Effector memory CD8-positive, alpha-beta T cell (primary cell): ENCODE measurements at places on chromosomes 4 and X.
A peak's percentile ranks its signal among the peaks of the same experiment; 100 is the strongest.

DNA sequence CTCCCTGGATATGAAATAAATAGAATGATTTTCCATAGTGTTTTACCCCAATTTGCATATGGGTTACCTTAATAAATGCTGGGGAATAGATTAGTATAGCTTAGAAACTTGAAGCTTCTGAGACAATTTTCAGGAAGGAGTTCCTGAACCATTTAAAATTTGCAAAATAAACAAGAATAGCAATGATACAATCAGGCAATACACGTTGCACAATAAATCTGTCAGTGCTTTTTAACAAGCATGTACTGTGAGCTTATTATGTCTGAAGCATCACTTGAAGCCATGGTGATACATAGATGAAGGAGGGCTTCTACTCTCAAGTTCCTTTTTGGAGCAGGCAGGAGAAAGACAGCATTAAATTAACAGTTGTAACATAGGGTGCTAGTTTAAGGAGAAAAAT lies 84.2 kb upstream of the WDFY3 start:
- no peak overlapping the region for H3K4me3 ChIP-seq
- DNase-seq, result no peak
- H3K36me3 ChIP-seq, result no peaks in the 10 kb centered on the region
- no peak overlapping the region for H3K27ac ChIP-seq
- H3K4me1 ChIP-seq, result no peaks in the 10 kb centered on the region

- peak overlapping the region; percentile 50 for H3K4me3 ChIP-seq
- H3K27ac ChIP-seq, result peak overlapping the region; percentile 26
- no peak for DNase-seq
- peaks cover 48% of the 10 kb centered on the region for H3K4me1 ChIP-seq
Measured at GRCh38 chrX:24471808-24472207, 6.7 kb downstream of the PDK3 start.

- H3K36me3 ChIP-seq, result peaks cover 6% of the 10 kb centered on the region
- H3K27me3 ChIP-seq, result no peaks in the 10 kb centered on the region
- peak within 1 kb of the TSS; percentile 91 for H3K27ac ChIP-seq
- H3K4me3 ChIP-seq, result peak within 1 kb of the TSS; percentile 85
Measured at GRCh38 chr4:38804654-38805295, at the start of gene TLR1. TSS of gene TLR1 (minus strand) at chr4:38804791. CDS start at chr4:38798831, 5,960 bp downstream.

DNA sequence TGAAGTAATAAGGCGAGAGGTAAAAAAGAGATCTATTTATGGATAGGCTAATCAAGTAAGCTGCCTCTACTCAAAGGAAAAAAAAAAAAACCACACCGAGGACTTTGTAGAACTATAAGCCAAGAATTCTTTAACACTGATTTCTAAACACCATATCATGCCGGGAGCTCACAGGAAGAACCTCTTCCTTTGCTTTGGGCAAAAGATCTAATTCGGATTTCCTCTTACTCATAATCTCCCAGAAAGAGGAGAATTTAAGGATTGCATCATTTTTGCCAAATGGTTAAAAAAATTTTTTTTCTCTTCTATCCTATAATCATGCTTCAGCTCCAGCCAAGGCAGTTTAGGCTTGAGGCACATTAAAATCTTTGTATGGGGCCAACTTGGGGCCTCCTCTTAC lies 95.5 kb downstream of the ZNF827 start:
- H3K27me3 ChIP-seq, result no peaks in the 10 kb centered on the region
- H3K27ac ChIP-seq, result peak overlapping the region; percentile 88
- H3K36me3 ChIP-seq, result peaks cover 14% of the 10 kb centered on the region
- no peak overlapping the region for H3K4me3 ChIP-seq
- H3K4me1 ChIP-seq, result peaks cover 13% of the 10 kb centered on the region
- DNase-seq, result no peak

DNA sequence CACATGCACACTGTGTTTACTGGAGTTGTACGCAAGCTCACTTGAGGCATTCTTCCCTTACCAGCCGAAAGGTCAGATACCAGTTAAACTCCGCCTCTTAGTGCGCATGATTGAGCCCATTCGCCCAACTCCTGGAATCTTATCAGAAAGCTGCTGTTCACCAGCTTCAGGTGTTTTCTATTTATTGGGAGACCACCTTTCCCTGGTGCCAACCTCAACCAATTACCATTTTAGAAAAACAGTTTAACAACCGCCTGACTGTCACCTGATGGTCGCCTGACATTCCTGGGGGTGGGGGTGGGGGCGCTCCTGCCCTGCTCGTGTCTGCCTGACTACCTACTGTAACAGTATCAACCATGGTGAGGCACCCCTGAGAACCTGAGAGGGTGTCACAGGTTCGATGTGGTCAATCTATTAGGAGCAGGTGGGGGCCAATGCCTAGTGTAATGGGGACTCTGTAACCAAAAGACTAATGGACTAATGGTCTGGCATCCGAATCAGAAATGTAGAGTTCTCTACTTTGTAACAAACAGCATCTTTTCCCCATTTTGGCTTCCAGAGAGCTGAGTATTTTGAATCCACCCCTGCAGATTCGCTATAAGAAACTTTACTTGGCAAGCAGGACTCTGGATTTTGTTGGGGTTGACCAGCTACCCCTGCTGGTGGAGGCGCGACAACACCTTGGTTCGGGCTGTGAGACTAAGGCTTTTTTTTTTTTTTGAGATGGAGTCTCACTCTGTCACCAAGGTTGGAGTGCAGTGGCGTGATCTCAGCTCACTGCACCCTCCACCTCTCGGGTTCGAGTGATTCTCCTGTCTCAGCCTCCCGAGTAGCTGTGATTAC lies 58.2 kb upstream of the ZNF157 start:
- no peak overlapping the region for H3K4me3 ChIP-seq
- H3K27ac ChIP-seq, result no peak overlapping the region
- no peaks in the 10 kb centered on the region for H3K4me1 ChIP-seq
- DNase-seq, result peak; percentile 33
- H3K27me3 ChIP-seq, result no peaks in the 10 kb centered on the region

GRCh38 chr4:88283661-88284438 lies 511 bp downstream of the PPM1K start:
- no peaks in the 10 kb centered on the region for H3K27me3 ChIP-seq
- H3K36me3 ChIP-seq, result peaks cover 25% of the 10 kb centered on the region
- H3K4me3 ChIP-seq, result peak overlapping the region; percentile 92

GRCh38 chr4:128388352-128388630 lies 100.7 kb upstream of the PGRMC2 start:
- no peaks in the 10 kb centered on the region for H3K27me3 ChIP-seq
- H3K4me3 ChIP-seq, result no peak overlapping the region
- H3K4me1 ChIP-seq, result no peaks in the 10 kb centered on the region
- DNase-seq, result no peak
- H3K27ac ChIP-seq, result no peak overlapping the region

GRCh38 chr4:126458993-126459392 lies 1144.2 kb downstream of the FAT4 start:
- no peak for DNase-seq
- no peaks in the 10 kb centered on the region for H3K4me1 ChIP-seq
- H3K27ac ChIP-seq, result no peak overlapping the region
- no peak overlapping the region for H3K4me3 ChIP-seq
- no peaks in the 10 kb centered on the region for H3K36me3 ChIP-seq
- no peaks in the 10 kb centered on the region for H3K27me3 ChIP-seq

DNA sequence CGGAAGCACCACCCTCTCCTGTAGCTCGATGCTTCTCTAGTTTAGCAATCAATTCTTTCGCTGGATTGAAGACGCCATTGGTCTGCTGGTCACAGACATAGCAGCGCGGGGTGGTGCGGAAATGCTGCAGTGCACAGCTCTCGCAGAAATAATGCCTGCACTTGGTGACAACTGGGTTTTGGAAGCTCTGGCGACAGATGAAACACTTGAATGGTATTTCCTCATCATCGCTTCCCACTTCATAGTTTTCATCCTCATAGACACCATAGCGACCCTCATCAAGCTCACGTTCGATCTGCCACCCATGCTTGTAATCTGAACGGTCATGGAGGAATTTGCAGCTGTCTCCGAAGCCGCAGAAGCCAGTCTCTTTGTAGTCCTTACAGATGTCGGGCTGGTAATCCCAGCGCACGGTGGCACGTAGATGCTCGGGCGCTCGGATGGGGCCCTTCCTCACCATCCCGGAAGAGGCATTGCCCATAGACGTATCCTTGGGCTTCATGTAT lies 854 bp downstream of the RNF113A start:
- DNase-seq, result peak; percentile 13
- H3K36me3 ChIP-seq, result peaks cover 36% of the 10 kb centered on the region
- peak overlapping the region; percentile 99 for H3K27ac ChIP-seq
- peak overlapping the region; percentile 99 for H3K4me3 ChIP-seq
- H3K27me3 ChIP-seq, result no peaks in the 10 kb centered on the region
- H3K4me1 ChIP-seq, result peaks cover 6% of the 10 kb centered on the region

DNA sequence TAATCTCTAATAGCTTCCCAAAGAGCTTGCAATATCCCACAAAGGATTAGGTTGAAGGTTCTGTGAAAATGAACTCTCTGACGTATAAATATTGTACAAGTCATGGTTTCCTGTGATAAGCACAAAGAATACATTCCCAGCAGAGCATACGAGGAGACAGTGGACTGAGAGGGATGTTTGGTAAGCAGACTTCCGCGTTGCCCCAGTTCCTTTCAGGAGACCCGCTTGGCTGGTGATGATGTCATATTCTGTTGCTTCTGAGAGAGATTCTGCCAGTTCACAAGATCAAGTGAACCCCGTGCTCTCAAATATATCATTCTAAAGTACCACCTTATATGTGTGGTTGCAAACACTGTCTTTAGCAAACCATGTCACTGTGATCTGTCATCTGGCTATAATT lies 323.9 kb upstream of the CASK start:
- H3K36me3 ChIP-seq, result no peaks in the 10 kb centered on the region
- H3K27me3 ChIP-seq, result no peaks in the 10 kb centered on the region
- H3K4me3 ChIP-seq, result no peak overlapping the region
- no peaks in the 10 kb centered on the region for H3K4me1 ChIP-seq

- H3K27ac ChIP-seq, result no peak overlapping the region
- H3K4me3 ChIP-seq, result no peak overlapping the region
Measured at GRCh38 chr4:110128029-110128428, 70.4 kb downstream of the ELOVL6 start.

- H3K27ac ChIP-seq, result no peak overlapping the region
- H3K4me1 ChIP-seq, result no peaks in the 10 kb centered on the region
- H3K4me3 ChIP-seq, result no peak overlapping the region
- no peaks in the 10 kb centered on the region for H3K27me3 ChIP-seq
Measured at GRCh38 chr4:171117457-171117856, 695.7 kb upstream of the GALNTL6 start.

- no peaks in the 10 kb centered on the region for H3K36me3 ChIP-seq
- no peaks in the 10 kb centered on the region for H3K4me1 ChIP-seq
Measured at GRCh38 chrX:116961872-116962582, 499.3 kb upstream of the CT83 start.

- no peaks in the 10 kb centered on the region for H3K27me3 ChIP-seq
- H3K36me3 ChIP-seq, result no peaks in the 10 kb centered on the region
- H3K4me1 ChIP-seq, result peaks cover 8% of the 10 kb centered on the region
- no peak for DNase-seq
- no peak overlapping the region for H3K27ac ChIP-seq
- H3K4me3 ChIP-seq, result no peak overlapping the region
Measured at GRCh38 chrX:139844884-139845283, 88.0 kb downstream of the ATP11C start.

DNA sequence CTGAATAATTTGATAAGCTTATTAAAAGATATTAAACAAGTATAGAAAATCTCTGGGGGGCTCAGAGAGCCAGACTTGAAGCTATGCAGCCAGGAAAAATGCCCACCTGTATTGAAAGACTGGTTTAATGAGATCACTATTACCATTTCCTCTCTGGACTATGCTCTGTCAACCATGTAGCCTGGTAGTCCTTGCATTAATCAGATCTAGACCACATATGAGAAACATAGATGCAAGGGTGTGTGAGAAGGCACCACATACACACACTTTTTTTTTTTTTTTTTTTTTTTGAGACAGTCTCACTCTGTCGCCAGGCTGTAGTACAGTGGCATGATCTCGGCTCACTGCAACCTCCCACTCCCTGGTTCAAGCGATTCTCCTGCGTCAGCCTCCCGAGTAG lies 75.9 kb upstream of the ATP8A1 start:
- H3K27ac ChIP-seq, result no peak overlapping the region
- H3K27me3 ChIP-seq, result peaks cover 22% of the 10 kb centered on the region
- no peak for DNase-seq
- no peaks in the 10 kb centered on the region for H3K4me1 ChIP-seq
- H3K4me3 ChIP-seq, result no peak overlapping the region

GRCh38 chr4:187390646-187391045 lies 604.9 kb upstream of the ZFP42 start:
- DNase-seq, result no peak
- no peaks in the 10 kb centered on the region for H3K4me1 ChIP-seq
- H3K27ac ChIP-seq, result no peak overlapping the region
- no peak overlapping the region for H3K4me3 ChIP-seq

DNA sequence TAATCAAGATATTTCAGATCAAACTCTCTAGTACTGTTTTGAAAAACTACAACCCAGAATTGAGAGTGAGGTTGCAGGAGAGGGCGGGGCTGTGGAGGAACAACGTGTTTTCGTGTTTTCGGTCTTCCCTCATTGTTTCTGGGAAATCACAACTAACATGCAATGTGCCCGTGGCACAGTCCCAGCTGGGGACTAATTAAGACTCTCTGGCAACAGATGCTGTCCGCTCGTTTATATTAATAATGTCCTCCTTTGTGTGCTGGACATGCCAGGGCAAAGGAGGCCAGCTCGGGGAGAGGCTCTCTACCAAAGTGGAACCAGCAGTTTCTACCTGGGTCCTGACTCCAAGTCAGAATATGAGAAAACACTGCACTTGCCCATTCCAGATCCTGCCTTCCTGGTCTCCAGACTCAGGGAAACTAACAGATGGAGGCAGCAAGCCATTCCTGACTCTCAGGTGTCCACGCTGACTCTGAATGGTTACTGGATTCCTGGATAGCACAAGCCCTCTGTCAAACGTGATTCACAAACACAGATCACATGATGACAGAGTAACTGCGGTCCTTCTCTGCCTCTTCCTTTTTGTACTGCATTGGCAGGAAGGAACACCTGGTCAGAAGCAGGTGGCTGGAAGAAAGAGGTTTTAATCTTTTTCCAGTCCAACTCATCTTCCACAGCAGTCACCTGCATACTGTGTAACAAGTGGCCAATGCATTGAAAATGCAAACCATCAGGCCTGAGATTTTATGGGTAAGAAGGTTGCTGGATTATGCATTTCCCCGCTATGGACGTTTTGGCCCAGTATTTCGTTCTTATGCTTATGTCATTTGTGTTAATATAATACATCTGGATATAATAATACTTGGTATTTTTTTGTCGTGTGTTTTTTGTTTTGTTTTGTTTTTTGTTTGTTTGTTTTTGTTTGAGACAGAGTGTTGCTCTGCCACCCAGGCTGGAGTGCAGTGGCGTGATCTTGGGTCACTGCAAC lies 65.0 kb downstream of the COQ2 start:
- peaks cover 11% of the 10 kb centered on the region for H3K36me3 ChIP-seq
- H3K4me1 ChIP-seq, result peaks cover 54% of the 10 kb centered on the region
- peak overlapping the region; percentile 85 for H3K27ac ChIP-seq
- peak overlapping the region; percentile 37 for H3K4me3 ChIP-seq
- no peaks in the 10 kb centered on the region for H3K27me3 ChIP-seq
- no peak for DNase-seq
